Omental fat pad (tissue), 4 donors: ENCODE measurements at places on chromosomes 3 and 15.

GRCh38 chr15:73633991-73634495 is 854 bp upstream of the NPTN start:
- DNase-seq, result no peak

- no peak for DNase-seq
These were observed 58.1 kb downstream of the DCBLD2 start for GRCh38 chr3:98843266-98843959.

GRCh38 chr3:46293035-46293724 is 50.9 kb downstream of the CCR3 start:
- no peak for DNase-seq

GRCh38 chr15:69603369-69604071 is 150.9 kb downstream of the RPLP1 start:
- DNase-seq, result no peak

- no peak for DNase-seq
These were observed 350.3 kb downstream of the TUSC7 start for GRCh38 chr3:117059956-117060270.

GRCh38 chr3:55750525-55750924 is 263.4 kb upstream of the WNT5A start:
- DNase-seq, result no peak

- no peak for DNase-seq
These were observed 78.1 kb downstream of the NPTN start for GRCh38 chr15:73555080-73555479.

DNA sequence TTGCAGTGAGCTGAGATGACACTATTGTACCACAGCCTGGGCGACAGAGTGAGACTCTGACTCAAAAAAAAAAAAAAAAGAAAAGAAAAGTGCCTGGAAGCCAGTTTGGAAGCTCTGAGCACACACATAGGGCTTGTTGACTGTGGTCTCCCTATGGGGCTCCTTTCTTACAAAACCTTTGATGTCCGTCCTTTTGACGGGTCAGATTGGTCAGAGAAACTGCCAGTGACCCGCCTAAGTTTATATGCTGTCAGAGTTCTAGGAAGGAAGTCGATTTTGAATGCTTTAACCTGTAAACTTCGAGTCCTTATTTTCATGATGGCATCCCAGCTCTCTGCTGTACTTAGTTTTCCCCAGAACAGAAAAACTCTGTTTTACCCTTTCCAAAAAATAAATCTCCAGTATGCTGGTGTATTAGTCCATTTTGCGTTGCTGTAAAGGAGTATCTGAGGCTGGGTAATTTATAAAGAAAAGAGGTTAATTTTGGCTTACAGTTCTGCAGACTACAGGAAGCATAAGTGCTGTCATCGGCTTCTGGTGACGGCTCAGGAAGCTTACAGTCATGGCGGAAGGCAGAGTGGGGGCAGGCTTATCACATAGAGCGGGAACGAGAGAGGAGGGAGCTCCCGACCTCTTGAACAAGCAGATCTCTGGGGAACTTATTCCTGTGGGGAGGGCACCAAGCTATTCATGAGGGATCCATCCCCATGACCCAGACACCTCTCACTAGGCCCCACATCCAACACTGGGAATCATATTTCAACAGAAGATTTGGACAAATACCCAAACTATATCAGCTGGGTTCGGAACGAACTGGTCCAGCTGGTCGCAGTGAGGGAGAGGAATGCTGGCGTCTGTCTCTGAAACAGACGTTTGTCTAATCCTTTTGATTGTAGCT is 72.3 kb downstream of the LMLN start:
- DNase-seq, result no peak
